ENCODE measurements at places on chromosomes 6 and 20.

- DNase-seq: no peak
These were observed 308.4 kb upstream of the GJE1 start for GRCh38 chr6:141824350-141824749.

DNA sequence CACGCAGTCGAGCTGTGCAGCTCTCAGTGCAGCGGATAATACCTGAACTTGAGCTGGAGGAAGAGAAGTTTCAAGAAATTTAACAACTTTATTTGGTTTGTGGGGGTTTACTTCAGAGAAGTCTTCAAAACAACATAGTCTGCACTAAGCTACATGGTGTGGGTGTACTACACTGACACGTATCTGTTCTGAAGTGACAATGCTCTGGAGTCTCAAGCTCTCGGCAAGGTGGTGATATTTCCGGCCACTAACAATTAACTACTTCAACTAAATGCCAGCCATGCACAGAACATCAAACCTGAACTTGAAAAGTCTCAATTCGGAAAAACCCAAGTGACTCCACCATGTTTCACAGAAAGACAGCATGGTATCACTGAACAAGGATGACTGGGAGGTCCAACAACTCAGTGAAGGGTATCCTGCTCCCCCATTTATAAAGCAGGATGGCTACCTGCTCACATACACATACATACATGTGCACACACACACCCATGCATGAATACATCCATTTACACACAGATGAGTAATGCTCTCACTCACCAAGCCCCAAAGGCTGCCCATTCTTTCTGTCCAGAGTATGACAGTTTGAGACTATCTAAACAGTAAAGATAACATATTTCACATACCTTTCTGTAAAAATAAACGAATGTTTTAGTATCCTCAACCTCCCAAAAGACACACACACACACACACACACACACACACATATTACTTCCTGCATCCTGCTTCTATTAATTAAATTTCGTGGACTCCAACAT, 15.4 kb upstream of the ANKRD60 start:
- no peak for DNase-seq

GRCh38 chr6:6315660-6316059, 4.8 kb downstream of the F13A1 start:
- no peak for DNase-seq

DNA sequence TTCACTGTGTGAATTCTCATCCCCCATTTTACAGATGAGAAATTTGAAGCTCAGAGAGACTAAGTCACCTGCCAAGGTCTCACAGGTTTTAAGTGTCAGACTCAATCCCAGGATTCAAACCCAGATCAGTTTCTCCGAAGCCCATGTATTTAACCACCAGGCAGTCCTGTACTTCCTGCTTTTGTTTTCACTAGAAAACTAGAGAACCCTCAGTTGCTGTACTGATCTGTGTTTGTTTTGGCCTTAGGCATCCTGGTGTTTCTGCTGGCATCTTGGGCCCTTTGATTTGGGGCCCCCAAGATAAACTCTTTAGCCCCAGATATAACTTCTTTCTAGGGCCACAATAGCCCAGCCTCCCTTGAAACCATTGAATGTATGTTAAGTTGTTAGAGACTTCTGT, 36.5 kb downstream of the PPP1R16B start:
- no peak for DNase-seq

DNA sequence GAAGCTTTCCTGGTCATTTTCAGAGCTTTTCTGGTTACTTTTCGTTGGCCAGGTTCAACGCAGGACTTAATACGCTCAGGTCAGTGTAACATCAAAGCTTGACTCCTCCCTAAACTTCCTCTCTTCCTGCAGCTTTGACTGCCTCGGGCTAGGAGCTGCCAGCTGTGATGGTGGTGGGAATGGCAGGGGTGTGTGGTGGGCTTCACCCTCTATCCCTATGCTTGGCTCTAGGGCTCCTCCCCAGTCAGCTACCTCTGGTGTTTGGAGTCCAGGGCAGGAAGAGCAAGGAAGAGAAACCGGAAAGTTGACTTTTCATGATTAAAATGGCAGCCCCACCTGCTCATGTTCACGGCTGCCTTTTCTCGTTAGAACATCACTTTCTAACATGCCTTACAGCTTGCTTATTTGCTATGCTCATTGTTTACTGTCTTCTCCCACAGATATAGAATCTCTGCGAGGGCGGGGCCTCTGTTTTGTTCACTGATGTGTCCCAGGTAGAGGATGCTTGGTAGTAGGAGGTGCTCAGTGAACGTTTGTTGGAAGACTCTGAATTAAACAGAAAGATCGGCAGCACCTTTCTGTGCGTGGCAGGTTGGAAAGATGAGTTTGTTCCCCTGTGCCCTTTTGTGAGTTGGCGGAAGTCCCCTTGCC, 16.1 kb upstream of the PPP1R14C start:
- DNase-seq: no peak

- no peak for DNase-seq
These were observed 6.6 kb upstream of the CCR6 start for GRCh38 chr6:167116109-167116837.

- no peak for DNase-seq
These were observed 78.6 kb upstream of the CNR1 start for GRCh38 chr6:88244721-88245120.

DNA sequence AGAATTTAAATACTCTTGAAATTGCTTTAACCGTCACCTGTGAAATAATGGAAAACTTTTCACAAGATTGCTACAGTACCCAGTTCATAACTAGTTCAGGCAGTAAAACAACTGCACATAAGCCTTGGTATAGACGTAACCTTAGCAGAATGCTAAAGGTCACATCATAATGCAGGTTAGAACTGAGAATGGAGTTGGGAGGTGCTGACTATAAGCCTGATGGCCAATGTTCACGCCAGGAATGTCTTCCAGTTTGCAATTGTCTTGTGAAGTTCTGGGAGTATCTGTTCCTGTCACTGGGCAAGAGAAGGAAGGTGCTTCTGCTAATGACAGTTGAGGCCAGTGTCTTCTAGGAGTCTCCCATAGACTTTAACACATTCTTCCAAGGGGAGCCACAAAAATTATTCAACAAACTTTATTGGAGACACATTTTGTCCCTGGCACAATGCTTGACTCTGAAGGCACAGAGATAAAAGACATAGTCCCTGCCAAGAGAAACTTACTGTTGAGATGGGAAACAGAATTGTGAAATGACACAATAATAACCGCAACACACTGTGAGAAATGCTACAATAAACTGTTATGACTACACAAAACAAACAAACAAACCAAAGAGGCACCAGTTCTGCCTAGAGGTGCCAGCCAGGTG, 24.6 kb upstream of the CEP162 start:
- no peak for DNase-seq

DNA sequence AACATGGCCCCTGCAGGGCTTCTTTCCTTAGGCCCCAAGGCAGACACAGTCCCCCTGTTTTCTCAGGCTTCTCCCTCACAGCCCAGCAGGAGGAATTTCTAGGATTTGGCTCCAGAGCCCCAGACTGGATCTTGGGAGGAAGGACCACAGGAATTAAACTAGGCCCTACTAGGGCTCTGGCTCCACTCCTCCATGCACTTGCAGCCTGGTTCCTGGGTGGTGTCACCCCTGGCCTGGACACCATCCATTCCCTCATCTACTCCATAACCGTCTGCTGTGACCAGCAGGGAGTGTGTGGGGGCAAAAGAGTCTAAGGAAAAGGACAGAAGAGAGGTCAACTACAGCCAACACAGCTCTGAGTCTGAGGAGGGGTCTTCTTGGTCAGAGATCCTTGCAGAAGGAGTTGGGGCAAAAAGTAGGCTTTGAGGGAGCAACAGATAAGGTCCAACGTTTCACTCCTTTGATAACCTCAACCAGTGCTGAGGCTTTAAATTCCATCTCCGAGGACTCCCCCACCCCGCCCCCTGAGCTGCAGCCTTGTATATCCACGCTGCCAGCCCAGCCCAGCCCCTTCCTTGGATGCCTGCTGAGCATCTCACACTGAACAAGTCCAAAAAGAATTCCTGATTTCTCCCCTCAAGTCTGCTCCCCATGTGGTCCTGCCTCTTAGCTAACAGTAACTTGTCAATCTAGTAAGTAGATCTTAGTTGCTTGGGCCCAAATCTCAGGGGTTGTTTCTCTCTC, 27.9 kb upstream of the SPDEF start:
- no peak for DNase-seq

- DNase-seq: no peak
These were observed 116.0 kb downstream of the GPR63 start for GRCh38 chr6:96721227-96721626.

DNA sequence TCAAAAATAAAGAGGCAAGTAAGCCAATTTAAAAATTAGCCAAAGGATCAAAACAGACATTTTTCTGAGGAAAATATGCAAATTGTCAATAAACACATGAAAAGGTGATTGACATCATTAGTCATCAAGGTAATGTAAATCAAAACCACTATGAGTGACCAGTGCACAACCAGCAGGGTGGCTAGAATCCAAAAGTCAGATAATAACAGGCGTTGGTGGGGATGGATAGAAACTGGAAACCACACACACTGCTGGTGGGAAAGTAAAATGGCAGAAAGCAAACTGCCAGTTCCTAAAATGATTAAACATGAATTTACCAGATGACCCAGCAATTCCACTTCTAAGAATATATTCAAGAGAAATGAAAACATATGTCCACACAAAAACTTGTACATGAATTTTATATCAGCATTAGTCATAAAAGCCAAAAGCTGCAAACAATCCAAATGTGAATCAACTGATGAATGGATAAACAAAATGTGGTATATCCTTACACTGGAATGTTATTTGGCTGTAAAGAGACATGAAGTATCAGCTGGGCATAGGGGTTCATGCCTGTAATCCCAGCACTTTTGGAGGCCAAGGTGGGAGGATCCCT, 74.8 kb upstream of the MBOAT1 start:
- DNase-seq: no peak

DNA sequence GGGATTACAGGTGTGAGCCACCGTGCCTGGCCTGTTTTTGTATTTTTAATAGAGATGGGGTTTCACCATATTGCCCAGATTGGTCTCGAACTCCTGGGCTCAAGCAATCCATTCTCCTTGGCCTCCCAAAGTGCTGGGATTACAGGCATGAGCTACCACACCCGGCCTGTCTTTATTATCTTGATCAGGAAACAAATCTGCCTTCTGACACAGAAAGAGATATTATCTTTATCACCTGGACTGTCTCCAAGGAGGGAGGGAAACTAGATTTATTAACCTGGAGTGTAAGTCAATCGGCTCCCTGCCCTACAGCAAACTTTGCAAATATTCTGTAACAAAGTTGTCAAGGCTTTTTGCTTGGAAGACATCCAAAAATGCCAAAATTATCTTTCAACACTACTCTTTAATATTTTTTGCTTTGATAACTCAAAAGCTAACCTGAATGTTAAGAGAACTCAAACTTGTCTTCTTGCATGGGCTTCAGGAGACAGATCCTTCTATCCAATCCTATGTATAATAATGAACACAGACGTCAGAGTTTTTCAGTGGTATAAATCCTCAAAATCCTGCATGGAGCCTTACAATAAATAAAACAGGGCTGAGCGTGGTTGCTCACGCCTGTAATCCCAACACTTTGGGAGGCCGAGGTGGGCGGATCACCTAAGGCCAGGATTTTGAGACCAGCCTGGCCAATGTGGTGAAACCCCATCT, 85.0 kb upstream of the LOC128125822 start:
- DNase-seq: no peak

- DNase-seq: no peak
These were observed 83.0 kb downstream of the SLC22A3 start for GRCh38 chr6:160431226-160431625.

- no peak for DNase-seq
These were observed 59.9 kb downstream of the HTR1B start for GRCh38 chr6:77403424-77403823.

- no peak for DNase-seq
These were observed 17.3 kb downstream of the FKBP1A start for GRCh38 chr20:1375515-1375914.

DNA sequence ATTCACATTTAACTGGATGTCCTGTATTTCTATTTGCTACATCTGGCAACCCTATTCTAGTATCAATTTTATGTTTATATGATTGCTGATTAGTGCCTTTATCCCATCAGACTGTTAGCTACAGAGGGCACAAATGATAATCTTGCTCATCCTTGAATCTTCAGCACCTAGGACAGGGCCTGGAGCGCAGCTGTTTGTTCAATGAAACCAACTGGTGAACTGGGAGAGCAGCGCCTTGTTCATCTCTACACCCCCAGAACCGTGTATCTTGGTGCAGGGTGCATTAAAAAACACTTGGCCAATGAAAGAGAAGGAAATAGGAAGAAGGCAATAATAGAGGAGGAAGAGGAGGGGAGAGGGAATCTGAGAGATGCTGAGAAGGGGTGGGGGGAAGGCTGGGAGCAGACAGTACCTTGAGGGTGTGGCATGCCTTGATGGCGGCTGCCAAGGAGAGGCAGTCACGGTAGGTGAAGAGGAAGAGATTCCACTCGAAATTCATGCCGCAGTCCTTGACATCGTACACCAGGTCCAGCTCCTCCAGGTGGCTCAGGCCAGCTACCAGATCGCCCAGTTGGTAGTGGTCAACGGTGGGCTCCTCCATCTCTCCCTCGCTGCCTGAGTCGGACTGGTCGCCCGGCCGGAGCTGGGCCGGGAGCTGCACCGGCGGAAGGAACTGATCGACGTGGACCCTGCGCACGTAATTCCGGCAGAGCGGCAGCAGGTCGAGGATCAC, 15.5 kb downstream of the TMEM151B start:
- no peak for DNase-seq

DNA sequence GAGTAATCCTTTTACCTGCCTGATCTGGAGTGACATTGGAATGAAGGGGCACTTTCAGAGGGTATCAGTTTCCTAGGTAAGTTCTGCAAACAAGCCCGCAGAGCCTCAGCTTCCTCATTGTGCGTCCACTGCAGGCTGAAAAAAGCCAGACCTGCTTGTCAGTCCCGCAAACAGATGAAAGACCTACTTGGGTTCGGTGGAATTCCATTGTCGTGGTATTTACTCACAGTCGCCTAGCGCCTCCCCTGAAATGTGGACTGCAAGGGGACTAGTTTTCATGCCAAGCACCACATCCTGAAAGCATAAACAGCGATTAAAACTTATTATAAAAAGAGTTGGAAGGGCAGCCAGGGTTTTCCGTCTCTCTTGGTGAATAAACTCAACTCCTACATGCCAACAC, 121.5 kb downstream of the PAX1 start:
- DNase-seq: no peak

DNA sequence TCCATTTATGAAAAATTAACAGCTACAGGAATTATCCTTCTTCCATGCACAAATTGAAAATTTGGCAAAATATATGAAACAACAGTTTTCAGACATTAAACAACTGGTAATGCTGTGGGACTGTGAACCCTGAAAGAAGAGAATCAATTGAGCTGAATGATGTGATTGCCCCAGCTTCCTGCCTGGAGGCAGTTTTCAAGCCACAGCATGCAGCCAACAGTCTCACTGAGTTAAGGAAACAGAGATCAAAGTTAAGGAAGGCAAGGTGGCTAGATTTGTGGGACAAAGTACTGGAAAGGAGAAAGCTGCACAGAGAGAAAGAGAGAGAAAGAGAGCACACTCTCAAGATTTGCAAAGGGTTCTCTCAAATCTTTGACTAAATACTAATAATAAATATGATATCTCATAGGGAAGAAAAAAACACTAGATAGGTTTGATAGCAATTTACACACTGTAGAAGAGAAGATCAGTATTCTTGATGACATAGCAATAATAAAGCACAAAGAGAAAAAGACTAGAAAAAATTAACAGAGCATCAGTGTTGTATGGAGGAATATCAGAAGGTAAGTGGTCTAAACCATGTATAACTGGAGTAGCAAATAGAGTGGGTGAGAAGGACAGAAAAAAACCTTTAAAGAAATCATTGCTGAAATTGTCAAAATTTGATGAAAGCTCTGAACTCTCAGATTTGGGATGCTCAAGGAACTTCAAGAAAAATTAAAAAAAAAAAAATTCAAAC, 70.1 kb upstream of the CNKSR3 start:
- DNase-seq: no peak

All from cortex of kidney (tissue), 1 donor.